ENCODE measurements at places on chromosomes 12 and 14.

DNA sequence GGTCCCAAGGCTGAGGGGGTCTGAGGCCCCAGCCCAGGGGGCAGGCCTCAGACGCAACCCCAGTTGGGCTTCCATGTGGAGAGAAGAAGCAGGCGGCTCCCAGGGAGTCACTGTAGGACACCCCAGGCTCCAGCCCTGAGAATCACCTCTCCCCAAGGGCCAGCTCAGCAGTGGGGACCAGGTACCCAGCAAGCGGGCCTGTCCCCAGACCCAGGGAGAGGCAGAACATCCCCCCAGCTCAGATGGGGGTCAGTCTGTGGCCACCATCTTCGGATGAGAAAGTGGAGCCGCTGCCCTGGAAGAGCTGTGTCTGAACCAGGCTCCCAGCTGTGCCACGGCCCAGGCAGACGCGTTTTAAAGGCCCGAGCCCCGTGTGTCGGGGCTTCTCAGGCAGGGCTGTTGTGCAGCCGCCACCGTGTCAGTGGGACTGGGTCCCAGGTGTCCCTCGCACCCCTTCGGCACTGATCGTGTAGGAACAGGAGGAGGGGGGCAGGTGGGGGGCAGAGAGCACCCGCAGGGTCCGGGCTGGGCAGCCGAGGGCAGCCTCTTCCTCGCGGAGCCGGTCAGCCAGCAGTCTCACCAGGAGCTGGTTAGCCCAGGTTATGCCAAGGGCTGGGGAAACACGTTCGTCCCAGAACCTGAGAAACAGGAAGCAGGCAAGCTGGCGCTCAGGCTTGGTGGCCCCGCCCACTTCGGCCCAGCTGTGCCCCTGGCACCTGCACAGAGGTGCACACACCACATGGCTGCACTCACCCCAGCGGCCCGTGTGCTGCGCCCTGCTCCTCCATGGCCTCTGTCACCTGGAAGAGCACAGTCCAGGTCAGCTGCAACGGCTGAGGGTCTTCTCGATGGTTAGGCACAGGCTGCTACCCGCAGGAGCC, 16.6 kb downstream of the XRCC3 start:
- no peak for DNase-seq

DNA sequence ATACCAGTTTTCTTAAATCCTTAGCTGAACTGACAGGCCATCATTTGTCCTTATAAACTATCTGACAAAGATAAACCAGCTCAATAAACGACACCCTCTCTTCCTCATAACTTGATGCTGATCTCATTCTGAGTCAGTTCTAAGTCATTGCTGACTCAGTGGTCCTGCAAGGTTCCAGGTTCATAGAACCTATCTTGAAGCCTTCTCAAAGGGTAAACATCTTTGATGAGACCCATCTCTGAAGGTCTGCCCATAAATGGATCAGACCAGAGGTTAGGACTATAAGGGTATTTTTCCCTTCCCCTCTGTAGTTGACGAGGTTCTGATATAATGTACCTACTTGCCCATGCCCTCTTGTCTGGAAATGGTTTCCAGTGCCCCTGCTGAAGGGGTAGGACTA, 11.9 kb downstream of the NAA25 start:
- no peak for DNase-seq

- DNase-seq: no peak
Observed at GRCh38 chr14:94394581-94395207, 6.3 kb upstream of the SERPINA1 start.

DNA sequence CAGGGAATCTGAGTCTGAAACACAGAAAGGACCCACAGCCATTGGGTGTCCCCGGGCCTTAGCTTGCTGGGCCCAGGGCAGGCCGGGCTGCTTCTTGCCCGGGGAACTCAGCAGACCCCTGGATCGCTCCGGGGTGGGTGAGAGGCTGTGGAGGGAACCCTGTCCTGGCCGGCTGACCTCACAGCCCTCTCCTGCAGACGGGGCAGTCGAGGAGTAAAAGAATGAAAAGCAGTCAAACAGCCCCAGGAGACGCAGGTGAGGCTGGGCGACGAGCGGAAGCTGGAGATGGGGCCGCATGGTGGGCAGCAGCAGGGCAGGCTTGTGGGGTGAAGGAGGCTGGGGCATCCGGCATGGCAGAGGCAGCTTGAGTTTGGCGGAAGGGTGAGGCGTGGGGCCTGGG, 57.0 kb downstream of the KIF26A start:
- no peak for DNase-seq

DNA sequence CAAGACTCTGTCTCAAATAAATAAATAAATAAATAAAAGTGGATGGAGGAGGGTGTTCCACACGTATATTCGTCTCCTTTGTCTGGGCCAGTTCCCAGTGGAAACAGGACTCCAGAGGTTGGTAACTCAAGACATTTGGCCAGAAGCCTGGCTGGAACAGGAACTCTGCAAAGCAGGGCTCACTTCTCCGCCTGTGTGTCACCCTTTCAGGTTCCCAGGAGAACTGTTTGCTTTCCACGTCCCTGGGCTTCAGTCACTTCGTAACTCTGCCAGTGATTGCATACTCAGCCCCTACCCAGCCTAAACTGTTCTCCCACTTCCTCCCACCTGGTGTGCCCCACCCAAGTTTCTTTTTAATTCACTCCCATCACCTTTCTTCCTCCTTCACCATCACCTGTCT, 7.0 kb upstream of the UBE2N start:
- DNase-seq: no peak

- DNase-seq: peak; percentile 11
Observed at GRCh38 chr12:70719672-70720420, 82.6 kb upstream of the PTPRB start.

GRCh38 chr14:86858591-86858990, 1134.4 kb downstream of the GALC start:
- DNase-seq: no peak

GRCh38 chr12:131950182-131950913, 606 bp downstream of the EP400 start:
- no peak for DNase-seq

GRCh38 chr14:54446161-54446693, 5.1 kb upstream of the CNIH1 start:
- DNase-seq: peak; percentile 33

DNA sequence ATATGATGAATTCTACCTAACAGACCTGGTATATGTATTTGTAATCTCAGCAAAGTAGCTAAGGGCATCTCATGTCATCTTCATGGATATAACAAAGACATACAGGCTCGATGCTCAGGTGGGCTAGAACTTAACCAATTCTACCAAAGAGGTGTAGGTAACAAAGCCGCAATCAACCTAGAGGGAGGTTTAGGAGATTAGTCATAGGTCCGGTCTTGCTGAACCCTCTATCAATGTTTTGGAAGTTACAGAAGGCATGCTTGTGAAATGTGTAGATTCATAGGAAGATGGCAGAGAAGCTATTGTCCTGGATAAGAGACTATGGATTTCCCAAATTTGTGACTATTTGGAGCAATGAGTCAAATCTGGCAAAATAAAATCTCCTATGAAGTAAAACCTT, 42.6 kb upstream of the SYCP3 start:
- DNase-seq: no peak

- no peak for DNase-seq
Observed at GRCh38 chr14:63032076-63032475, 13.2 kb downstream of the KCNH5 start.

- DNase-seq: no peak
Observed at GRCh38 chr14:49621114-49621881, 699 bp downstream of the MGAT2 start.

- DNase-seq: no peak
Observed at GRCh38 chr12:60266381-60266852, 670.6 kb downstream of the SLC16A7 start.

DNA sequence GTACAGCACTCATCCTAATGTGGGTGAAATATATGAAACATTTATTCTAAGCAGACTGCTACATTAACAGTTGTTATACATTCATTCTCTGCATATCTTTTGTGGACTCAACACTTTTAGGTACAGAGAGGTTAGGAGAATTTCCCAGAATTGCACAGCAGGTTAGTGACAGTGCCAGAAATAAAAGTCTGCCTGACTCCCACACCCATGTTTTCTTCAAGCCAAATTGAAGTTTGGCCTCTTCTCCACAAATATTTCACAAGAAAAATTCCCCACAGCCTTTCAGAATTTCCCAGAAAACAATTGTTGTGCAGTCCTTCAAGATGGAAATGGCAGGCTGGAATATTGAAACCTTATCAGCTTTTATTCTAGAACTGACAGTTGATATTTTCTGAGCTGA, 464.8 kb downstream of the RAD51B start:
- no peak for DNase-seq

GRCh38 chr14:69753860-69754259, 13.1 kb upstream of the SRSF5 start:
- DNase-seq: no peak

GRCh38 chr14:102034301-102034700, 52.5 kb downstream of the HSP90AA1 start:
- DNase-seq: no peak

GRCh38 chr12:26452511-26452910, 257.1 kb downstream of the SSPN start:
- DNase-seq: no peak

DNA sequence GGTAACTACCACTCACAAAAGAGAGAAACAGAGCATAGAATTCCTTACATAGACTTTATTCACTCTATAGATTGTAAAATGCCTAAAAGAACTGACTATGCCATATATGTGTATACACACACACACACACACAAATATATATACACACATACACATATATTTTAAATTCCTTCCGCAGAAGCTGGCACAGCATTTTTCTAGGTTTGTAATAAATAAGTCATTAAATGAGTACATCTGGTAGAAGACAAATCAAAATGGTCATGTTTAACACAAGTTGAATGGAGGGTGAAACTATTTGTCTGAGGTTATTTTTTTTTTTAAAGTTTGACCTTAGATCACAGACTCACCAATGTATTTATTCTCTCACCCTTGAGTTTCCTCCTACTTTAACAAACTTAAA, 58.2 kb downstream of the CCER1 start:
- DNase-seq: no peak

- DNase-seq: no peak
Observed at GRCh38 chr14:105937253-105938054, 411.1 kb downstream of the TMEM121 start.

DNA sequence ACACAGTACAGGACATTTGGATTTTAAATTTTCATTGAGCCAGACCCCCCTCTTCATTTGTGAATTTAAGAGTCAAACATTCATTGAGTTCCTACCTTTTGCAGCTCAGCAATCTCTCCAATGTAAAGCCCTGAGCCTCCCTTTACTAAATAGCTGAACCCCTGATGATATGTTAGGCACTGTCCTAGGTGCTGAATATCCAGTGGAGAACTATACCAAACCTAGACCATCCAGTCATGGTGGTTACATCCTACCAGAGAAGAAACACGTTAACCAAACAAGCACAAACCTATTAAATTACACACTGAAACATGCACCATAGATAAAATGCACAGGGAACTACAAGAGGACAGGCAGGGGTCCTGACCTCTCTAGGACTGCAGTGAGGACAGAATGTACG, 1585.3 kb upstream of the TMEM132C start:
- no peak for DNase-seq

- DNase-seq: no peak
Observed at GRCh38 chr14:67764496-67764895, 51.9 kb downstream of the ZFYVE26 start.

DNA sequence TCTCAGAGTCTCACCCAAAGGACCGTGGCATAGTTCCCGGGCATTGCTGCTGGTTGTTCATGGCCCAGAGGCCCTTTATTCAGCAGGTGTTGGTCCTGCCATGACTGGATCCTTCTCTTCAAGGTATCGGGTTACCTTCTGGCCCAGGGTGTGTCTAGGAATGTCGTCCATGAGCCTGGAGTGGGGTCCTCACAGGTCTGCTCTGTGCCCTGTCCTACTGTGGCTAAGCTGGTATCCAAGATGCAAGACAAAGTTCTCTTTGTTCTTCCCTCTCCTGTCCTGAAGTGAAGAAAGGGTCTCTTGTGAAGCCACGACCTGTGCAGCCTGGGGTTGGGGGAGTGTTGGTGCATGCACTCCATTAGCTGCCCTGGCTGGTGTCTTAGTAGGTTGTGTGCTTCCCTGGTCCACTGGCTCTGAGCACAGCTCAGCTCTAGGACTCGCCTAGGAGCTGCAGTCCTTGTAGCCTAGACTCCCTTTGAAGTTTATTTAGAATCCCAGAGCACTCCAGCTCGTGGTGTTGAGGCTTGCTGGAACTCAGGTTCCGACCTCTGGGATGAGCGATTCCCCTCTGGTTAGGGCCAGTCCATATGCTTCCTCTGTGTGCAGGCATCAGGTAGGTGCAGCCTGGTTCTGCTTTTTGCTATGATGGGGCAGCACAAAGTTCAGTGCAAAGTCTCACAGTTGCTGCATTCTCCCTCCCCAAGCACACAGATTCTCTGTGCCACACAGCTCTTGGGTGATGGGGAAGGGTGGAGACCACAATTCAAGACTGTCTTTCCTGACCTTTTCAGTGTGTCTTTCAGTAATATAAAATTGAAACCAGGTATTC, 117.4 kb downstream of the NUBPL start:
- DNase-seq: no peak

All from NCI-H2081 treated with DMSO at 0.1 percent for 48 hours (cell line).